ENCODE measurements at places on chromosomes 1 and 21.

GRCh38 chr1:12415038-12415466 is 185.2 kb downstream of the VPS13D start:
- no peak for DNase-seq

GRCh38 chr1:42930178-42931107 is 28.2 kb downstream of the SLC2A1 start:
- DNase-seq = no peak

DNA sequence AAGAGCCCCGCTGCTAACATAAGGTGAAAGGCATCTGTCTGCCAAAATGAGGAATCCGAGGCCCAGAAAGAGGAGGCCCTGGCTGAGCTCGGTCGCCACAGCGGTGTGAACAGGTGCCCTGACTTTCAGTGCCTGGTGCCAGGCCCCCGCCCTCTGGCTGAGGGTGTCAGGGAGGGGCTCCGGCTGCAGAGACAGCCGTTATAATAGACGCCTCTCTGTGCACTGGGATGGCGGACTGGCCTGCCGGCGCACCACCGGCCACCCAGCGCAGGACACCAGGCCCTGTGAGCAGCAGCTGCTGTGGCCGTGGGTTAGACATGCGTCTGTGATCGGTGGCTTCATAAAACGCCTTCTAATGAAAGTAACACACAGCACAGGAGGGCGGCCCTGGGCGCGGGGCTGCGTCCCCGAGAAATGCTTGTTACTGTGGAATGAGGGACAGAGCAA is 51.4 kb upstream of the ACTRT2 start:
- DNase-seq = no peak

GRCh38 chr1:3702528-3702927 is 49.7 kb upstream of the CCDC27 start:
- DNase-seq = no peak

DNA sequence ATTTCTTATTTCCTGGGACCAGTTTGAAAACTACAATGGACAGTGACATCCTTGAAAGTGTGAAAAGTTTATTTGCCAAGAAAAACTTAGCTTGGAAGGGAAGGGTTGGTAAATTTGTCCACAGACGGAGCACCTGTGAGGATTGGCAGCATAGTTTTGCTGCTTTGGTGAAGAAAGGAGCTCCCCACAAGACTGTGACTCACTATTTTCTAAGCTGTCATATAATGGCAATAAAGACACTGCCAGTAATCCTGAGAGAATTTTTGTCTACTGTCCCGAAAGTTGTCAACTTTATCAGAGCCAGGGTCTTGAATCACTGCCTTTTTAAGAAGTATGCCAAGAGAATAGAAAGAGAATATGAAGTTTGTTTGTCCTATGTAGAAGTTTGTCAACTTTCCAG is 230.8 kb downstream of the NEGR1 start:
- no peak for DNase-seq

- DNase-seq = peak; percentile 34
These were observed 385.4 kb upstream of the VAMP3 start for GRCh38 chr1:7385471-7386225.

DNA sequence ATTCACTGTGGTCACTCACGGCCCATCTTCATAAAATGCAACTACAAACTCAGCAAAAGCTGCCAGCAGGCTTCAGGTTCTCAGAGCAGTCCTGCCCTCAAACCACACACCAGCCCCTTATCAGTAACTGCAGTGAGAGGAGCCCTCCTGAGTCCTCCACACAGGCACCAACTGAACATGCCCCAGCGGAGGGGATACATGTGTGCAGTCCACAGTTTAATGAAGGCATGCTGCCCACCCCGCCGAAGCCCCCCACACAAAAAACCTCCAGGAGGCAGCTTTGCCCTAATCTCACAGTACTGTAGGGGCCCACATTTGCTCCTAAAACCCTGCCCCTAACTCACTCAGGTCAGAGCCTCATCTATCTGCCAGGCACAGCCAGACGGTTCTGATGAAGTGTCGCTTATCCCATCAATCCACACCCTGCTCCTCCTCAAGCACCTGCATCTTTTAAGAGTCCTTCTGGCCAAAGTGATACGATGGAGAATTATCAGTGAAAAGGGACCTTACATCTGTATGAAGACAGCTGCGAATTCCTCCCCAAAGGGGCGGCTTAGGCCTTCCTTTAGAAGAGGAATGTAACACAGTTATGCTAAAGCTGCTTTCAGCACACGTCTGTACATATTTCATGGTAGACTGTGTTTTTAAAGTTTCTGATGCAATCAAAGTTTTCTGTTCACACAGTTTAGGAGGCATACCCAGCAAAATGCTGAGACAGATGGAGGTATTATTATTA is 3.5 kb downstream of the ABCB10 start:
- no peak for DNase-seq

GRCh38 chr21:16082038-16082816 is 352.4 kb downstream of the USP25 start:
- DNase-seq = no peak

GRCh38 chr1:103561643-103562395 is 9.6 kb upstream of the AMY2B start:
- DNase-seq = no peak

DNA sequence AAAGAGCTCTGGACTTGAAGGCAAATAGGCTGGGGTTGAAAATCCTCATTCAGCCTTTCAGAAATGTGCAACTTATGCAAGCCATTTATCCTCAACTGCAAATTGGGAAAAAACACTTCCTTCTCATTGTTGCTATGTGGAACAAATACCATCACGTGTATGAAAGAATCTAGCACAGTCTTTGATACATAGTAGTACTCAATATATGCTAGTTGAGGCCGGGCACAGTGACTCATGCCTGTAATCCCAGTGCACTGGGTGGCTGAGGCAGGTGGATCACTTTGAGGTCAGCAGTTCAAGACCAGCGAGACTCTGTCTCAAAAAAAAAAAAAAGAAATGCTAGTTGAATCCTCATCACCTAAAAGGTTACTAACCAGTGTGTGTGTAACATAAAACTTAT is 8.2 kb downstream of the PI4KB start:
- no peak for DNase-seq

- DNase-seq = no peak
These were observed 36.1 kb downstream of the PHC2 start for GRCh38 chr1:33394770-33395169.

DNA sequence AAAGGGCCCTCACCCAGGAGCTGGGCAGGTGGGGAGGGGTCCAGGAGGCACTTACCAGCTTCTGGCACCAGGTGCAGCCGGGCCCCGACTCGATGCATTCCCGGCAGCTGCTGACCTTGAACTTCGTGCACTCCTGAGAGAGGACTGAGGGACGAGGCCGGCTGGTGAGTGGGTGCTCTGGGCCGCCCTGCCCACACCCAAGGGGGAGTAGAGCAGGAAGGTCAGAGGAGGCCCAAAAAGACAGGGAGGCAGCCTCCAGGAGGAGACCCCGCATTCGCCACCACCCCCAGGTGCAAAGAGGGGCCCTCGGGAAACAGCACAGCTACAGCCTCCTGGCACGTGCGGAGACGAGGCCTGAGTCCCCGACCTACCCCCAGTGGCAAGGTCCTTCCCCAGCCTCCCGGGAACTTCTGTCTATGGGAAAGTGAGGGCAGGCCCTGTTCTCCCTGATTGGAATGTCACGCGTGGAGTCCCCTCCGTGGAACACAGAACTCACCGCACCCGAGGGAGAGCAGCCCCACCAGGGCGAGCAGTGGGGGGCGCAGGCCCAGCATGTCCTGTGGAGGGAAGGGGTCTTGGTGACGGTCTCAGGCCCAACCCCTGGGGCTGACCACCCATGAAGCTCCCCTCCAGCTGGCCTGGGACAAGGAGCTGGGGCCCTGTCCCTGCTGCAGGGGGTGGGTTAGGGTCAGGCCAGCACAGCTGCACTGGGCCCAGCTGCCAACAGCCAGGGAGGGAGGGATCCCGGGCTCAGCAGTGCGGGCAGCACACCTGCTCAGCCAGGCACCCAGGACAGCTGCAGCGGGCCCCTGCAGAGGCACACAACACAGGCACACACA is 10.3 kb downstream of the ITGB2 start:
- DNase-seq = no peak

DNA sequence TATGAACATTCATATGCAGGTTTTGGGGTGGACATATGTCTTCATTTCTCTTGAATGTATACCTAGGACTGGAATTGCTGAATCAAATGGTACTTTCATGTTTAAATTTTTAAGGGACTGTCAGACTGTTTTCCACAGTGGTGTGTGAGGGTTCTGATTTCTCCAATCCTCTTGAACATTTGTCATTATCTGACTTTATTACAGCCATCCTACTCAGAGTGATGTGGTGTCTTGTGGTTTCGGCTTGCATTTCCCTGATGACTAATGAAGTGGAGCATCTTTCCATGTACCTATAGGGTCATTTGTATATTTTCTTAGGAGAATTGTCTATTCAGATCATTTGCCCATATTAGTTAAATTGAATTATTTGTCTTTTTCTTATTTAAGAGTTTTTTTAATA is 35.4 kb upstream of the ZNF281 start:
- DNase-seq = peak; percentile 44

- DNase-seq = no peak
These were observed 40.0 kb upstream of the CTPS1 start for GRCh38 chr1:40939320-40940059.

- DNase-seq = no peak
These were observed 123.0 kb downstream of the LYPLAL1 start for GRCh38 chr1:219296430-219297355.

DNA sequence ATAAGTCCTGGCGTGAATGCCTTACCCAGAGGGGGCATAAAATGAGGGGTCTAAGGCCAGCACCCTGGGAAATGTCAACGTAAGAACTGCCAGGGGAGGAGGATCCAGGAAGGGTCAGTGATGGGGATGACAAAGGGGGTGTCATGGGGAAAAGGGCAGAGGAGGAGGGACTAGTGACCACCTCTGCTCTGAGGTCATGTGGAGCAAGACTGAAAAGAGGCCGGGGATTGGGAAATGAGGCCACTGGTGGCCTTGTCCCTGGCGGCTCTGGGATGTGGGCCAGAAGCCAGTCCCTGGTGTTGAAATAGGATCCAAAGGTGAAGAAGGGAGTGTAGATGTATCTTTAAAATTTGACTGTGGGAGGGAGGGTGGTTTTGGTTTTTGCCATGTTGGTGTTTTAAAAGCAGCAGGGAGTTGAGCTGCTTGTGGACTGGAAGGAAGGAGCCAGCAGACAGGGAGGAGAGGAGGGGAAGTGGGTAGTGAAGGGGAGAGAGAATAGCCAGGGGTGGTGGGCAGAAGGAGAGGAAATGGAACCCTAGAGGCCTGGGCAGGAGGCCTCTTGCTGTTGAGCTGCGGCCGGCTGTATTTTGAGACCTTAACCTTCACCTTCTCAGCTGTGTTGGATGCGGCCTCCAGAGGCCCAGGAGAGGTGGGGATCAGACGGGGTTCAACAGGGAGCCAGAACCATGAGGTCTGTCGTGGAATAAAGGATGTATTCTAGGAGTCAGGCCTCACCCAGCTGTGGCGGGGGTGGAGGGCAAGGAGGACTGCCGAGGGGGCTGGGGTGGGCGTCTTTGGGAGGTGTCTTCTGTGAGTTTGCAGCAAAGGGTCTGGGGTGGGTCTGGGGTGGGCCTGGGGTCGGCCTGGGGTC is 92.5 kb downstream of the DHRS3 start:
- no peak for DNase-seq

- no peak for DNase-seq
These were observed 26.4 kb downstream of the AGO4 start for GRCh38 chr1:35834218-35834617.

DNA sequence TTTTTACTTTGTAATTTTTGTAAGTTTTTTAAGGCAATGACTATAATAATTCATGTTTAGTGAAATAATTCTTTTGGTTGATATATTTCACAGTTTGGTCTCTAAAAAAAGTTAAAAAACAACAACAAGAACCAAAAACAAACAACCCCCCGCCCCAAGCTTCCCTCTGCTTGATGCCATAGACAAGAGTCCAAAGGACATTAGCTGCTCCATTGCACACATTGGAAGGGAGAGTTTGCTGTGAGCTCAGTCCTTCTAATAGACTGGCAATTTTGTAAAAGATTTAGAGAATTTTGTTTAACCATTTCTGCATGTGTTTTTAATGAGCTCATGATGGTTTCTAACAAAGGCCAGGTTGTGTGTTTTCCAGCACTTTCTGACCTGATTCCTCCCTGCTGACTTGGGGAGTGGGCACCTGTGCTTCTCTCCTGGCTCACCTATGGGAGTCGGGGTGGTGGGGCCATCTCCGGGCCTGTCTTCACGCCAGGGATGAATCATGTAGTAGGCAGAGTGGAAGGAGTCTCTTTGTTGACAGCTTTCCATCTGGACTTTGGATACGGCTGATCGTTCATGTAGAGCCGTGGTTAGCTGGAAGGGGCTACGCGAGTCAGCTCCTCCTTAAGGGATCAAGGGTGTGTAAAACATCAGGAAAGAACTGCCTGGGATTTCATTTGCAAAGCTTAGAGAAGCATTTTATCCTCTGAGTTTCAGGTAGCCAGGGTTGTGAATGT is 14.1 kb downstream of the ZBTB18 start:
- DNase-seq = no peak

- no peak for DNase-seq
These were observed 687.7 kb upstream of the ADGRL4 start for GRCh38 chr1:79694241-79694640.

GRCh38 chr1:8889925-8890785 is 11.7 kb upstream of the ENO1 start:
- DNase-seq = peak; percentile 38

GRCh38 chr1:114715952-114716303 is 643 bp downstream of the NRAS start:
- DNase-seq = no peak

DNA sequence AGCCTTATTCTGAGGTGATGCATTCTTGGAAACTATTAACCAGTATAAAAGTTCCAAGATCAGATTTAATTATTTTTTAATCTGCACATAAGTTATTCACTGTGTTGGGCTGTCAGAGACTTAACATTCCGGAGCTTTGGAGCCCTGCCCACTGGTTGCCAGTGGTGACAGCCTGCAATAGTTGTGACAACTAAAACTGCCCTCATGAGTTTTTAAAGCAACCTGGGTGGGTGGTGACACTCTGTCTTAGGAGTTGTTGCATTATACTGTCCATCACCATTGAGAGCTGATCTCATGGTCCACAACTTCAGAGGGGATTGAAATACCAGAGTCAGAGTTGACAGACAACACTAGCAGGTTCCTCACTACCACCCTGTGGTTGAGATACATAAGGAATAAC is 653.9 kb upstream of the USP24 start:
- no peak for DNase-seq

DNA sequence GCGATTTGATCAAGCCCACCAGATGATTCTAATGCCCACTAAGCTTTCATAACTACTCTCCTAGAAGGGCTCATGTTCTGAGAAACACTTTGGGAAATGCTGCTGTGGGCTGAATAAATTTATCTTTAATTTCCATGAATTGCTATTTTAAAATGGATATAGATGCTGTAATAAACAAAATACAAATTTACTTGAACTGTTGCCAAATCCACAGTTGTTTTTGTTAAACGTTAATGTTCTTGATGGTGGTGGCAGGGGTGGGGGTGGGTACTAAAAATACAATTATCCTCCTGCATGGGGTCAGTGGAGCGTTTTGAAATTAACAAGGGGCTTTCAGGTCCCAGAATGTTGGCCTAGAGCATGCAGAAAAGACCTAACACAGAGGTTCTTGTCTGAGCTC is 244.7 kb upstream of the POU3F1 start:
- no peak for DNase-seq

GRCh38 chr1:62285984-62286785 is 33.0 kb downstream of the KANK4 start:
- no peak for DNase-seq

- DNase-seq = no peak
These were observed 42.4 kb upstream of the KCNA3 start for GRCh38 chr1:110717179-110717578.

- DNase-seq = no peak
These were observed 122.5 kb downstream of the TRIM33 start for GRCh38 chr1:114388432-114389003.

GRCh38 chr1:235954306-235955283 is 87.9 kb upstream of the LYST start:
- no peak for DNase-seq
